ENCODE measurements at places on chromosomes 11 and 22. TPM values are rescaled to one million over a fixed set of nuclear protein-coding genes. Genes with fewer than 3 reads are reported as not detected.

GRCh38 chr11:15801126-15801525, 555.2 kb downstream of the SOX6 start:
- no peak for DNase-seq

GRCh38 chr11:115263799-115264656, 240.2 kb downstream of the CADM1 start:
- no peak for DNase-seq

DNA sequence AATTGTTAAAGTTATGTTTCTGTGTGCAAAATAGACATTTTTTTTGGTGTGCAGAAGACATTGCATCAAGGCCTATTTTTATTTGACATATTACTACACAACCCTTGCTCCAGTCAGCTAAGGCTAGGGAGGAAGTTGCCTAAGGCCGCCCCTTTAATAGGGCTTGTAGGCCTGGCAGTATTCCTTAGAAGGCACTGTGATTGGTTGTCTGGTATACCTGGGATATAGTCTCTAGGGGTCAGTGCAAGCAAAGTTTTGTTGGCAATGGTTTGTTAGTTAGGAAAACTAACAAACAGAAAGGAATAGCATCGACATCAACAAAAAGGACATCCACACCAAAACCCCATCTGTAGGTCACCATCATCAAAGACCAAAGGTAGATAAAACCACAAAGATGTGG, 16.9 kb downstream of the CCDC15 start:
- DNase-seq, result no peak

- no peak for DNase-seq
These were observed 7.6 kb upstream of the VPS37C start for GRCh38 chr11:61168800-61169199.

DNA sequence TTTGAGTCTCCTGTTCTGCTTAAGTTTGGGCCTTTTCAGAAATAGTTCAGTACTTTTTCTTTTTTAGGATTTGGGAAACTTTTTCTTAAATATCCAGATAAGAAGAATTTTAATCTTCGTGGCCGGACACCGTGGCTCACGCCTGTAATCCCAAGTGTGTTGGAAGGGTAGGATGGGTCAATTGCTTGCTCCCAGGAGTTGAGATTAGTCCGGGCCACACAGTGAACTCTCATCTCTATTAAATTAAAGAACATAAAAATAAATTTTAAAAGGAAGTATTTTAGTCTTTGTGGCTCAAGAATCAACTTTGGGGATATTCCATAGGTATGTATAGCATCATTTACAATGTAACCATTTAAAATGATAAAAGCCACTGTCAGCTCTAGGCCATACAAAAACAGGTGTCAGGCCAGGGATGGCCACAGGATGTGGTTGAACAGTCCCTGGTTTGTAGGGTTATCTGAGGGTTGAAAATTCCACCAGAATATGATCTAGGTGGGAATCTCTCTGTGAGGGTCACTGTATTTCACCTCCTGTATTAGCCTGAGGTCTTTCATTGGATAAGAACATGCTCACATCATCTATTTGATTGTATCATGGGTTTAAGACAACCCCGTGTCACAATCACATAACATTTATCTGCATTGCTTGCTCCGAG, 115.6 kb downstream of the GGTLC2 start:
- no peak for DNase-seq

GRCh38 chr11:96761451-96761850, 371.6 kb downstream of the JRKL start:
- DNase-seq, result no peak

WNT7B gene
- 11.6 TPM for polyA plus RNA-seq
